ENCODE measurements at places on chromosomes 12 and 14.

DNA sequence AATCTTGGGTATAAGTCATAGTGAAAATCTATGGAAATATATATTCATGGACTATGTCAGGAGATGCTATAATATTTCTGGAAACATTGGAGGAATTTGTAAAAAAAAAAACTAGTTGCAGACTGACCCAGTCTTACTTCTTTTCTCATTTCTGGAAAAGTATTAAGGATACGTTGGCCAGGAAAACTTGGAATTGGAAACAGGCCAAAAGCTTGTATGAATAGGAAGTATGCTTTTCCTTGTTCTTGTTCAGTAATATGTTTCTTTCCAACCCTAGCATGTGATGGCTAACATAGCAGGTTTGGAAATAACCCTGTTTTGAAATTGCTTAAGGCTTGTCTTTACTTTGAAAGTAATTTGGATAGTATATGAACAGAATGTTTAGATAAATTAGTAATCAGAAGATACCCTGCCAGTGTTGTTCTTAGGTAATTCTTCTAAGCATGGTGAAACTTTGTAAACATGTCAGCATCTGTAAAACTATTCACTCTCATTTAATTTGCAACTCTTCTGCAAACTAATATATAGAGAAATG, 316.2 kb downstream of the NPAS3 start:
- DNase-seq: no peak

DNA sequence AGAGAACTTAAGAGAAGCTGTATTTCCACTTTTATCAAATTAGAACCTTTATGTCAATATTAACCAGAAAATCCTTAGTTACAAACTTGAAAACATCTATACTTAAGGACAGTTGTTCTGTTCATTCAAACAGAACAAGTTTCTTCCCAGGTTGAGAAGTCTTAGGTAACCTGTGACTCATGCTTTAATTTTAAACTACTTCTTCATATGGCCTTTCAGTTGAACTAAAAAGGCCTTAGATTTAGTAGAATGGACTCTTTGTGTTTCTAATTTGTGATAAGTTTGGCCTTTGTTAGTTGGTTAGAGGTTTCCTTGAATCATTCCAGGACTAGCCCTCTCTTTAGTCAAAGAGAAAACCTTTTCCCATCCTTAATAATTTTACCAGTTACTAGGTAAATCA, 274.2 kb downstream of the FUT8 start:
- DNase-seq: no peak

- DNase-seq: no peak
Measured at GRCh38 chr14:27184427-27184826, 586.6 kb upstream of the NOVA1 start.

DNA sequence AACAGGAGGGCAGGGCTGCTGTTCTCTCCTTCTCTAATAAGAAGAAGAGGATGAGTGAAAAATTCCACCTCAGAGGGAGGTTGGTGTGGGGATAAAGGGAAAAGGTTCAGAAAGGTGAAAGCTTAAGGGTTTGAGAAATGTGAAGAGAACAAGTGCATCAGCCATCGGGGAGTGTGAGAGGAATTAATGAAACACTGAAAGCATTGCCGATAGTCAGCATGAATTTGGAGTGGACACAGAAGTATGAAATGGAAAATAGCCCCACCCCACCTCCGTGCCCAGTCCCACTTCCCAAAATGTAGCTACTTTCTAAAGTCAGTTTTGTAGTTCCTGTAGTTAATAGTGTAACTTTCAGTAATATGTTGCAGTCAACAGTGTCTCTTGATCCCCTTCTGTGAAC, 33.4 kb downstream of the DIP2B start:
- DNase-seq: no peak

DNA sequence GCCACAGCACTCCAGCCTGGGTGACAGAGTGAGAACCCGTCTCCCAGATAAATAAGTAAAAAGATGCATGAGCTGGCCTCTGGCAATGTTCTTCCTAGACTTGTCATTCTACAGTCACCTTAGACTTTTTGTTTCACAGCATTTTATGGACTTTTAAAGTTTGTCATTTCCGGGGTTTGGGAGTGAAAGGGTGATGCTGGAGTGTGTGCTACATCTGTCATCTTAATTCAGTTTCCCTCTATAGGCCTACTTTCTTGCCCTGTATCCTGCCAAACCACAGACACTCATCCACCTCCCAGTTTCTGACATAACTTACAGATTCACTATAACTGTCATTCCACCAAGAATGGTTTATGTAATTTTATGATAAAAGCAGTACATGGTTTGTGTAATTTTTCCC, 166.7 kb upstream of the PARP11 start:
- no peak for DNase-seq

DNA sequence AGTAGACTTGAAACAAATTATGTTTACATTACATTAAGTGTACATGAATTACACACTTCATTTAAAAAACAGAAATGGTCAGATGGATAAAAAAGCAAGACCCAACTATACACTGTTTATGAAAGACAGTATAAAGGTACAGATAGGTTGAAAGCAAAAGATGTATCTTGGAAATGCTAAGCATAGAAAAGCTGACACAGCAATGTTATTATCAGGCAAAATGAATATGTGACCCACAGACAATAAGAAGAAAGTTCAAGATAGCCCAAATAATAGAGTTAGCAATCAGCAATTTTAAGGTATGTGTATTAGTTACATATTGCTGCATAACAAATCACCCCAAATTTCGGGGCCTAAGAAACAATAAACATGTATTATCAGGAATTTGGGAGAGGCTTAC, 153.5 kb downstream of the DHRS2 start:
- no peak for DNase-seq

DNA sequence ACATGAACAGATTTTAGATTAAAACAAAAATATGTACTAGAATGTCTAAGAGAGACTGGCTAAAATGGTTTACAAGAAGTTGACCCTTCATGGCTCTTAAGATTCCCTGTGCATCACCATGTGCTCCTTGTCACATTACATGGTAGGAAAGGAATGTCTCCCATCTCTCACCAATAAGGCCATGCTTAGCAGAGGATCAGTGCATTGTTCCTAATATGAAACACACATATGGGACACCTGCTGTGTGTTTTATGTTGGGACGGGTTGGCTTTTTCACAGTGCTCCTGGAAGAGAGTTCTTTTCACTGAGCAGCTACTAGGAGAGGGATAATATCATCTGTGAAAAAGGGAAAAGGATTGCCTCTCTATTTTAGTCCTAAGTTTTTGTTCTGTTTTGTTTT, 9.6 kb downstream of the PFKM start:
- no peak for DNase-seq

Data from stimulated activated CD4-positive, alpha-beta T cell treated with anti-CD3 and anti-CD28 coated beads, Interleukin-1b, Interleukin-23, amount 100 ng/mL, for 4 hours (primary cell).